Lung (tissue), 17 donors: ENCODE measurements at places on chromosomes 5 and 9.
A peak's percentile ranks its signal among the peaks of the same experiment; 100 is the strongest.

DNA sequence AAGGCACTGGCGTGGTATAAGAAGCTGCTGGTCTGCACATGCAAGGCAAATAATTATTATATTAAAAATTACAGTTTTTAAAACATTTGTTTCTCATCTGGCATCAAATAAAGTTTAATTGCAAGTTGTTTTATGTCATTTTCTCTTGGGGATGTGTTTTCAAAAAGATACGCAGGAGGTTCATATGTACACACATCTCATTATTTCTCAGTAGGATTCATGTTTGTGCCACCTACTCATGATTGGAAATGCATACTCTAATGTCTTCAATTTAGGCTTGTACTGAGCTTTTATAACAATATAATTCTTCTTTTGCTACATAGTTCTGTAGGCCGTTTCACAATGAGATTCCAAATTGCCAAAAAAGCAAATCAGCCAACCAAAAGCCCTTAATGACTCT lies 244.2 kb upstream of the MEF2C start:
- H3K4me1 ChIP-seq, result peaks cover 3% of the 10 kb centered on the region
- no peak overlapping the region for H3K27ac ChIP-seq
- no peaks in the 10 kb centered on the region for H3K36me3 ChIP-seq

- no peaks in the 10 kb centered on the region for H3K27me3 ChIP-seq
- no peak for DNase-seq
- H3K36me3 ChIP-seq, result no peaks in the 10 kb centered on the region
- H3K4me3 ChIP-seq, result no peak overlapping the region
These were observed 10.1 kb downstream of the TRIO start for GRCh38 chr5:14153071-14153864.

- no peaks in the 10 kb centered on the region for H3K27me3 ChIP-seq
- H3K4me1 ChIP-seq, result no peaks in the 10 kb centered on the region
- DNase-seq, result no peak
- no peaks in the 10 kb centered on the region for H3K36me3 ChIP-seq
- no peak overlapping the region for H3K27ac ChIP-seq
These were observed 148.7 kb upstream of the SLC1A3 start for GRCh38 chr5:36457511-36458270.

DNA sequence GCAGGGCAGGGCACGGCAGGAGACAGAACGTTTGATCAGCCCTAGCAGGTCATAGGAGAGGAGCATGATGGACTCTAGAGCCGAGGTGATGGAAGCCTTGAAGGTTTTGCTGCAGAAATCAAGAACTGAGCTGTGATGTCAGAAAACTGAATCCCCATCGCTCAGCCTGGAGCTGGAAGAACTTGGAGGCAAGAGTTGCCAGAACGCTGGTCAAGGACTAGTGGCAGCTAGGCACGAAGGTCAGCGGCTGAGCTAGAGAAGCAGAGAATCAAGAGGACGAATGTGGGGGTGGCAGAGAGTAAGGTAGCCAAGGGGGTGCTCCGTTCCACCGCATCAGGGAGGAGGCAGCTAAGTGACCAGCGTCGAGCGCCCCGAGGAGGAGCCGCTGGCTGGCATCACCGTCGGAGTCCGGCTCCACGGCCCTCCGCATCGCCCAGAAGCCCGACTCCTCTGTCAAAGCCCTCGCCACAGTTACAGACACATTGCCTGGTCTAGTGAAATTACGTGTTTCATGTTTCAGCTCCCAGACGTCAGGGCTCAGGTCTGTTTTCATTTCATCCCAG lies 1.2 kb upstream of the GALNT10 start:
- no peak overlapping the region for H3K27ac ChIP-seq
- no peaks in the 10 kb centered on the region for H3K36me3 ChIP-seq
- H3K4me1 ChIP-seq, result no peaks in the 10 kb centered on the region
- H3K27me3 ChIP-seq, result no peaks in the 10 kb centered on the region
- H3K4me3 ChIP-seq, result peak overlapping the region; percentile 65

- H3K4me3 ChIP-seq, result no peak overlapping the region
- no peak for DNase-seq
- H3K4me1 ChIP-seq, result no peaks in the 10 kb centered on the region
- H3K27me3 ChIP-seq, result no peaks in the 10 kb centered on the region
- no peak overlapping the region for H3K27ac ChIP-seq
These were observed 167.5 kb upstream of the CLINT1 start for GRCh38 chr5:158026304-158027031.

- no peak overlapping the region for H3K4me3 ChIP-seq
- H3K4me1 ChIP-seq, result no peaks in the 10 kb centered on the region
- DNase-seq, result no peak
- no peak overlapping the region for H3K27ac ChIP-seq
- peaks cover 14% of the 10 kb centered on the region for H3K27me3 ChIP-seq
These were observed 112.0 kb upstream of the SELENOP start for GRCh38 chr5:42923710-42924109.

GRCh38 chr5:176339304-176339703 lies 22.3 kb downstream of the KIAA1191 start:
- H3K27me3 ChIP-seq, result no peaks in the 10 kb centered on the region
- H3K4me3 ChIP-seq, result no peak overlapping the region
- no peaks in the 10 kb centered on the region for H3K4me1 ChIP-seq
- DNase-seq, result no peak
